ENCODE measurements at places on chromosomes 12 and 14. TPM values are rescaled to one million over a fixed set of nuclear protein-coding genes. Genes with fewer than 3 reads are reported as not detected.

The KCNJ8 gene
- polyA plus RNA-seq: 3.9 TPM

The REM2 gene
- not detected for polyA plus RNA-seq

The DNAJC22 gene
- not detected for polyA plus RNA-seq

The STAB2 gene
- polyA plus RNA-seq: not detected

The AVPR1A gene
- not detected for polyA plus RNA-seq

The PROX2 gene
- polyA plus RNA-seq: 0.18 TPM

Data from Purkinje cell (primary cell).